ENCODE measurements at places on chromosomes 6 and 20. TPM values are rescaled to one million over a fixed set of nuclear protein-coding genes. Genes with fewer than 3 reads are reported as not detected.

DNA sequence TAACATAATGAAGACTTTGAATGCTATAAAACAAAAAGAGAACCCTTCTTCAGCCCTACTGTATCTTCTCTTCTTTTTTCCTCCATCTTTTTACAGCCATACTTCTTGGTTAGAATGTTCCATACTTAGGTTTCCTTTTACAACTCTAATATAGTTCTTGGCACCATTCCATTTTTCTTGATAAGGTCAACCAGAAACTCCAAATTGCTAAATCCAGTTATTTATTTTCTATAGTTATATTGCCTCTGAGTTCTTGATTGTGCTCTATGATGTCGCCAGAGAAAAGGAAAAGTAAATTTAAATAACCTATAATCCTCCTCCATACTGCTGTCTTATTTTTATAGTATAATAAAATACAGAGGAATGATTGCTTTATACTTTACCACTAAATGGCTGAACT, 26.7 kb upstream of the COL10A1 start:
- no peaks in the 10 kb centered on the region for H3K4me1 ChIP-seq
- H3K27ac ChIP-seq, result no peak overlapping the region
- no peaks in the 10 kb centered on the region for H3K27me3 ChIP-seq
- DNase-seq, result no peak
- no peak overlapping the region for H3K4me3 ChIP-seq

DNA sequence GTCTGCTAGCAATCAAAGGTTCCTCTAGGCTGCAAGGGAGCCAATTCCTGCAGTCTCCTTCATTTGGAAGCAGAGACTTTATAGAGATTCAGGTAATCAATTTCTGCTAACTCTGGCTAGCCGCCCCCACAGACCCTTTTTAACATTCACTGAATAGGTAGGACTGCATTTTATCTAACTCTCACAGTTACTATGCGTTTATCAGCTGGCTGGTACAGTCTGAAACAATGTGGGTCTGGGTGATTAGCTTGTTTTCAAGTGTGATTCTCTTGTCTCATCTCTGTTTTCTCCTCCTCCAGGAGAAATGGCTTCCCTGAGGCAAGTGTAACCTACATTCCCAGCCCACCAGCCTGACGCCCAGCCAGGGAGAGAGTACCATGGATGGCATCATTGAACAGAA, 73.3 kb downstream of the SYNDIG1 start:
- no peaks in the 10 kb centered on the region for H3K4me1 ChIP-seq
- no peaks in the 10 kb centered on the region for H3K36me3 ChIP-seq
- no peak for DNase-seq
- H3K27me3 ChIP-seq, result no peaks in the 10 kb centered on the region

- H3K4me3 ChIP-seq, result no peak overlapping the region
- peaks cover 10% of the 10 kb centered on the region for H3K4me1 ChIP-seq
- no peak overlapping the region for H3K27ac ChIP-seq
- DNase-seq, result no peak
- no peaks in the 10 kb centered on the region for H3K27me3 ChIP-seq
Measured at GRCh38 chr6:149608381-149608982, 40.0 kb downstream of the KATNA1 start.

GRCh38 chr6:31086788-31087440, 25.5 kb downstream of the C6orf15 start:
- H3K4me1 ChIP-seq, result peaks cover 14% of the 10 kb centered on the region
- DNase-seq, result no peak
- no peaks in the 10 kb centered on the region for H3K27me3 ChIP-seq
- H3K36me3 ChIP-seq, result no peaks in the 10 kb centered on the region
- no peak overlapping the region for H3K27ac ChIP-seq

DNA sequence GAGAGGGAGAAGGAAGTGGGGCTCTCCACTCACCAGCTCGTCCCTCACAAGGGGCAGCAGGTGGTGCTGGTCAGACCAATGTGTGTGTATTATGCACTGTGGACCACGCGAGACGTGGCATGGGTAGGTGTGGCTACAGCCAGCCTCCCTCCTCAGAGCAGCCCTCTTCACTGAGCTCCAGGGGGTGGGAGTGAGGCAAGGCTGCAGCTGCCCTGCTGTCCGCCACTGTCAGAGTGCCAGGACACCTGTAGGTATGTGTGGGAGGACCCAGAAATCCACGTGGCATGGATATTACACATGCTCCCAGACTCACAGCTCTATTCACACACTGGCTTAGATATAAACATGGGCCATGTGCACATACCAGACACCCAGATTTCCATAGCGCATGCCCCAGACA, 90.3 kb downstream of the VEGFA start:
- H3K27me3 ChIP-seq, result peaks cover 7% of the 10 kb centered on the region

DNA sequence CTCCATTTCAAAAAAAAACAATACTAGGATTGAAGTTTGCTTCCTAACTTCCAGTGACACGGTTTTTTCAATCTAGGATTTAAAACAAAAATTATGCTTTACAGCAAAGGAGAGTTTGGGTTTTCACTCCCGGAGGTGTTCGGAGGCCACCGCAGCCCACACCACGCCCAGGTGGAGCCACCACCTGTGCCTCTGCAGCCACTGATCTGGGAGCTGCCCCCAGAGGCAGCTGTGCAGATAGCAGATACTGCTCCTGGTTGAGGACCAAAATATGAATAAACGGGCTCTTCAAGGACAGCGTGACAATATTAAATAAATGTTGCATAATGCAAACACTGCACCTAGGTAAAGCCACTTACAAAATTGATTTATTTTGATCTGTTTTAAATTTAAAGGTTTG, 30.2 kb downstream of the DLL1 start:
- no peaks in the 10 kb centered on the region for H3K4me1 ChIP-seq
- no peak for DNase-seq
- no peaks in the 10 kb centered on the region for H3K36me3 ChIP-seq
- no peak overlapping the region for H3K27ac ChIP-seq
- no peak overlapping the region for H3K4me3 ChIP-seq

GRCh38 chr6:78462728-78463127, 404.6 kb upstream of the IRAK1BP1 start:
- H3K27me3 ChIP-seq, result no peaks in the 10 kb centered on the region
- DNase-seq, result no peak
- no peaks in the 10 kb centered on the region for H3K36me3 ChIP-seq
- H3K27ac ChIP-seq, result no peak overlapping the region
- H3K4me3 ChIP-seq, result no peak overlapping the region
- H3K4me1 ChIP-seq, result no peaks in the 10 kb centered on the region

GRCh38 chr6:132142768-132143167, 191.6 kb upstream of the CCN2 start:
- no peak overlapping the region for H3K4me3 ChIP-seq
- H3K4me1 ChIP-seq, result no peaks in the 10 kb centered on the region
- H3K36me3 ChIP-seq, result no peaks in the 10 kb centered on the region
- H3K27ac ChIP-seq, result no peak overlapping the region
- no peak for DNase-seq

- H3K4me1 ChIP-seq, result no peaks in the 10 kb centered on the region
- no peaks in the 10 kb centered on the region for H3K36me3 ChIP-seq
- H3K27me3 ChIP-seq, result no peaks in the 10 kb centered on the region
- H3K27ac ChIP-seq, result no peak overlapping the region
- no peak overlapping the region for H3K4me3 ChIP-seq
- DNase-seq, result no peak
Measured at GRCh38 chr6:48951917-48952316, 511.1 kb downstream of the MMUT start.

- no peaks in the 10 kb centered on the region for H3K4me1 ChIP-seq
- no peak overlapping the region for H3K27ac ChIP-seq
- no peak overlapping the region for H3K4me3 ChIP-seq
- no peaks in the 10 kb centered on the region for H3K27me3 ChIP-seq
- H3K36me3 ChIP-seq, result no peaks in the 10 kb centered on the region
Measured at GRCh38 chr6:128889870-128890269, 6.9 kb downstream of the LAMA2 start.

- H3K27me3 ChIP-seq, result no peaks in the 10 kb centered on the region
- no peaks in the 10 kb centered on the region for H3K36me3 ChIP-seq
- no peak overlapping the region for H3K27ac ChIP-seq
- no peak overlapping the region for H3K4me3 ChIP-seq
Measured at GRCh38 chr6:123024976-123025375, 28.9 kb downstream of the CLVS2 start.

- peaks cover 5% of the 10 kb centered on the region for H3K27me3 ChIP-seq
- H3K36me3 ChIP-seq, result no peaks in the 10 kb centered on the region
- no peaks in the 10 kb centered on the region for H3K4me1 ChIP-seq
- H3K4me3 ChIP-seq, result no peak overlapping the region
- no peak for DNase-seq
Measured at GRCh38 chr6:165775721-165776120, 112.7 kb upstream of the PDE10A start.

DNA sequence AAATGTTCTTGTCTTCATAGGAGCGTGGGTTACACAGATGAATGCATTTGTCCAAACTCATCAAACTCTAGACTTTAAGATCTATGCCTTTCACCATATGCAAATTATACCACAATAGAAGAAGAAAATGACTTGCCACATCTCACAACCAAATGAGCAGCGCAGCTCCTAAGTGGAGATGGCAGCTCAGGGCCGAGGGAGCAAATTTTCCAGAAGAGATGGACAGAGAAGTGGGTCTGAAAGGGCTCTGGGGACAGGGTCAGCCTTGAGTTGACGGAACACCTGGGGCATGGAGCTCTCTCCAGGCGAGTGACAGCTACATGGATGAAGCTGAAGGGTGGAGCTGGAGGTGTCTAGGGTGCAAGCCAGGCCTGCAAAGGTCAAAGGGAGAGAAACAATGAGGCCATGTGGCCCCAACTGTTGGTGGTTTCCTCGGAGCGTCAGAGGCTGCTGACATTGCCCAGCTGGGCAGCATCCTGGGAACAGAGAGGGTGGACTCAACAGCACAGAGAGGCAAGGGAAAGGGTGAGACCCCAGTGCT, 228.3 kb downstream of the NRN1 start:
- no peak overlapping the region for H3K4me3 ChIP-seq
- no peaks in the 10 kb centered on the region for H3K4me1 ChIP-seq
- no peak overlapping the region for H3K27ac ChIP-seq
- H3K36me3 ChIP-seq, result no peaks in the 10 kb centered on the region
- DNase-seq, result no peak

DNA sequence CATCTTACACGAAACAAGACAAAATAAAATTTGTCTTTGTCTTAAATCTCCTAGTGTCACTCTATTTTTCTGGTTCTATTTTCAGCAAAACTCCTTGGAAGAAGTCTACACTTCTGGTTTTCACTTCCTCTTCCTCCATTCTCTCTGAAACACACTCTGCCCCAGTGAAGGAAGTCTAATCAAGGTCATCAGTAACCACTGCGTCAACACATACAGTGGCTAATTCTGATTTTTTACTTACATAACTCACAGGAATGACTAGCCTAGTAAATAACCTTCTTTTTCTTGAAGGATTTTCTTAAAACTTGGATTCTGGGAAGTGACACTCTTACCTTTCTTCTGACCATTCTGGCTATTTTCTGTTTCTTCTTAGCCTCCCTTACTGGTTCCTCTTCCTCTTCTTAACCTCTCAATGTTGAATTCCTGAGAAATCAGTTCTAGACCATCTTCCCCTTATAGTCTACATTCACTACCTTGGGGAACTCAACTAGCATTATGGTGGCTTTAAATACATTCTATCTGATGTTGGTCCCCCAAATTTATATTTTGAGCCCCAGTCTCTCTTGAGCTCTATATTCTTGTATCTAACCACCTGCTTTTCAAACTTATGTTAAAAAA, 37.5 kb downstream of the AIG1 start:
- H3K4me3 ChIP-seq, result peak overlapping the region; percentile 19
- peak; percentile 46 for DNase-seq
- peaks cover 26% of the 10 kb centered on the region for H3K4me1 ChIP-seq
- peak overlapping the region; percentile 19 for H3K27ac ChIP-seq
- H3K27me3 ChIP-seq, result no peaks in the 10 kb centered on the region

DNA sequence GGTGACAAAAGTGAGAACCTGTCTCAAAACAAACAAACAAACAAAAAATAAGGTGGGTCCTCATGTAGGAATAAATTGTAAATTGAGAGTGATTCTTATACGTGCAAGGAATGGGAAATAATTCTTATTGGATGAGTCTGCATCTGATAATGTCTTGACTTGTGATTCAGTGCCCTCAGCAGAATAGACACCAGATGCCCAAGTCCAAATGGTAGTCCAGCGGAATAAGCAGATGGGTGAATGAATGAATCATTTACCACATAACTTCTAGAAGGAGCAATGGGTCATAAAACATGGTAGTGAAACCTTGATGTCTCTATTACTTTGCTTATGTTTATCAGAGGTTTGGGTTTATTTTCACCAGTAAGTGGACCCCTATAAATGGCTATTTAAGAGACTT, 747.7 kb downstream of the PHF3 start:
- no peaks in the 10 kb centered on the region for H3K27me3 ChIP-seq
- no peaks in the 10 kb centered on the region for H3K36me3 ChIP-seq
- no peak overlapping the region for H3K4me3 ChIP-seq
- DNase-seq, result no peak

DNA sequence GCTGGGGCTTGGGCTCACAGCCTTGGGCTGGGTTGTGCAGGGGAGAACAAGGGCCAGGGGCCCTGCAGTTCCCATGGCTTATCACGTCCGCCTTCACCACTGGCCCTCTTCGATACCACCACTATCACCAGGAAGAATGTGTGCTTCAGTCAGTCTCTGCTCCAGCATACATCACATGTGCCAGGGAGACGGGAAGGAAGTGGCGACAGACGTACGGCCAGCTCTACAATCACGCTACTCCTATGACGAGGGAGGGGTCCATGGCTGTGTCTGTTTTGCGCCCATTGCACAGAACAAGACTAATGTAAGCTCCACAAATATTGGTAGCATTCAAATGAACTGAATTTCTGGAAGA, 72.1 kb downstream of the TRAM2 start:
- H3K27ac ChIP-seq, result no peak overlapping the region
- H3K4me1 ChIP-seq, result no peaks in the 10 kb centered on the region
- H3K27me3 ChIP-seq, result no peaks in the 10 kb centered on the region
- H3K36me3 ChIP-seq, result peaks cover 14% of the 10 kb centered on the region
- no peak overlapping the region for H3K4me3 ChIP-seq

DNA sequence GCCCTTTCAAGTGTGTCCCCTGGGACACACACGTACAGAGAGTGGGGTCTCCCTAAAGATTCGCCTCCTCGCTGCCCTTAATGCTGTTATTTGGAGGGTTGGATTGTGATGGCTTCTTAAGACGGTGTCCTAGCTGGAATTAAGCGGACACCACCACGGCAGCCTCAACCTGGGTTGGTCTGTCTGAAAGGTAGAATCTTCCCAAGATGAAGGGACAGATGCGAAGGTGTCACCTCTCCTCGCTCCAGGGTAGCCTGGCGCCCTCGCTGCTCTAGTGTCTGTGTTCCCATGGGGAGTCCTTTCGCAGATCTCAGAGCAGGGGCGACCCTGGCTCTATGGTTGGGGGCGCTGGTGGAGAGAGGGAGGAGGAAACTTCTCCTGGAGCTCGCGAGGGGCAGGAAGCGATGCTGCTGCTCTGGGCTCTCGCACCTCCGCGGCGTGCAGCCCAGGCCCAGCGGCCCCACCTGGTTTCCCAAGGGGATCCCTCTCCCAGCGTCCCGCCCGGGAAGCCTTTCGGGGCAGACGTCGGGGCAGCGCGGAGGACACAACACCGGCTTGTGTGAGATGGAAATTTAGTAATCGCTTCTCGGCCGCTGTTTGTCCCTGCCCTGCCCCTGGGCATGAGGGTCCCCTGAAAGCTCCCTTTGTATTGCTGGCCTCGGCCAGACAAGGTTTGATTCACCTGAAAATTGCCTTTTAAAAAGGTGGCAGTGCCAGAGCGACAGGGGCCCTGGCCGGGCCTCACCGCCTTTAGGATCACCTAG, 1.7 kb downstream of the RSPO3 start:
- peaks cover 14% of the 10 kb centered on the region for H3K4me1 ChIP-seq
- DNase-seq, result no peak
- H3K27me3 ChIP-seq, result peaks cover 16% of the 10 kb centered on the region
- no peak overlapping the region for H3K4me3 ChIP-seq
- H3K36me3 ChIP-seq, result no peaks in the 10 kb centered on the region
- no peak overlapping the region for H3K27ac ChIP-seq

The KLHDC3 gene
- total RNA-seq, result 66.6 TPM

The MDFI gene
- total RNA-seq, result not detected

The CFB gene
- total RNA-seq, result 0.64 TPM

The KHDRBS2 gene
- not detected for total RNA-seq

The TXLNB gene
- total RNA-seq, result 1.4 TPM

The SULF2 gene
- total RNA-seq, result 1.3 TPM

The HECA gene
- total RNA-seq, result 154 TPM

The TBX18 gene
- total RNA-seq, result not detected

All from CD4-positive, alpha-beta memory T cell (primary cell).